Natural killer cell (primary cell): ENCODE measurements at places on chromosomes 1 and 21.

GRCh38 chr1:27138927-27139326 is 16.0 kb downstream of the SLC9A1 start:
- no peak for DNase-seq

GRCh38 chr1:64320470-64320869 is 117.0 kb downstream of the UBE2U start:
- no peak for DNase-seq

GRCh38 chr1:117565745-117566455 is 39.9 kb upstream of the TENT5C start:
- no peak for DNase-seq

DNA sequence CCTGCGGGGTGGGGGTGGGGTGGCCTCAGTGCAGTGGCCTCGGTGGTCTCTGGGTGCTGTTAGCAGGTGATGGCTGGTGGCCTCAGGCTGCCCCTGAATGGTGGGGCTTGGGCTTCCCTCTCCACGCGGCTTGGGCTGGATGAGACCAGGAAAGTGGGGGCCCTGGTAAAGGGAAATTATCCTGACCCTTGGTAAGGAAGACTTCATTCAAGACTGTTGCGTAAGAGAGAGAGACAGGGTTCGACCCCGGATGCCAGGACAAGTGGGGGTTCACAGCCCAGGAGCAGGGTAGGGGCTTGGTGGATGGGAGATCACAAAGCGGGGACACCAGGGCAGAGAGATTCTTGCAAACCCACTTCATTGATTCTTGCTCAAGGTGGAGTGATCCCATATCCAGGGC is 5.5 kb upstream of the TTC34 start:
- no peak for DNase-seq

GRCh38 chr21:42112857-42113256 is 41.7 kb downstream of the UMODL1 start:
- no peak for DNase-seq

- DNase-seq, result no peak
Measured at GRCh38 chr1:228737601-228738041, 2.3 kb downstream of the RHOU start.

- no peak for DNase-seq
Measured at GRCh38 chr1:183841550-183841949, 36.6 kb downstream of the RGL1 start.

- no peak for DNase-seq
Measured at GRCh38 chr1:243396876-243397275, 141.0 kb downstream of the SDCCAG8 start.

DNA sequence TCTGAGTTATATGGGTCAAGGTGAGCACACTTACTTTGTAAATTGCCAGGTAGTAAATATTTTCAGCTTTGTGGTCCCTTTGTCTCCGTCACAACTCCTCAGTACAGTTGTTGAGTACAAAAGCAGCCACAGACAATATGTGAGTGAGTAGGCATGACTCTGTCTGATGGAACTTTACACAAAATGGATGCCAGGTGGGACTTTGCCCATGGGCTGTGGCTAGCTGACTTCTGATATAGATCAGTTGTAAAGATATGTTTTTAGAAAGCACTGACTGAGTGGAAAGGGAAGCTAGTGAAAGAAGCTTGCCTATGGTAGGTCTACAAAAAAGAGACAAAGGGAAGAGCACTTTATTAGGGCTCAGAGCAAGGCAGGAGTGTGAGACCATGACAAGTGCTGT is 23.1 kb upstream of the IGSF5 start:
- DNase-seq, result no peak

DNA sequence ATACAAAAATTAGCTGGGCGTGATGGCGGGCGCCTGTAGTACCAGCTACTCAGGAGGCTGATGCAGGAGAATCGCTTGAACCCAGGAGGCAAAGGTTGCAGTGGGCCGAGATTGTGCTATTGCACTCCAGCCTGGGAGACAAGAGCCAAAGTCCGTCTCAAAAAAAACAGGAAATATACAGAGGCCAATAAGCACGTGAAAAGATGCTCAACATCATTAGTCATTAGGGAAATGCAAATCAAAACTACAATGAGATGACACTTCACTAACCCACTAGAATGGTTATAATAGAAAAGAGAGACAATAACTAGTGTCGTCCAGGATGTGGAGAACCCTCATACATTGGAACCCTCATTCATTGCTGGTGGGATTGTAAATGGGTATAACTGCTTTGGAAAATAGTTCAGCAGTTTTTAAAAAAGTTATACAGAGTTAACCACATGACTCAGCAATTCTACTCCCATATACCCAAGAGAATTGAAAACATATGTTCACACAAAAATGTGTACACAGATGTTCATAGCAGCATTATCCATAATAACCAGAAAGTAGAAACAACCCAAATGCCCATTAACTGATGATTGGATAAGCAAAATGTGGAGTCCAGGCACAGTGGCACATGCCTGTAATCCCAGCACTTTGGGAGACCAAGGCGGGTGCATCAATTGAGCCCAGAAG is 6.4 kb upstream of the E2F2 start:
- DNase-seq, result no peak

DNA sequence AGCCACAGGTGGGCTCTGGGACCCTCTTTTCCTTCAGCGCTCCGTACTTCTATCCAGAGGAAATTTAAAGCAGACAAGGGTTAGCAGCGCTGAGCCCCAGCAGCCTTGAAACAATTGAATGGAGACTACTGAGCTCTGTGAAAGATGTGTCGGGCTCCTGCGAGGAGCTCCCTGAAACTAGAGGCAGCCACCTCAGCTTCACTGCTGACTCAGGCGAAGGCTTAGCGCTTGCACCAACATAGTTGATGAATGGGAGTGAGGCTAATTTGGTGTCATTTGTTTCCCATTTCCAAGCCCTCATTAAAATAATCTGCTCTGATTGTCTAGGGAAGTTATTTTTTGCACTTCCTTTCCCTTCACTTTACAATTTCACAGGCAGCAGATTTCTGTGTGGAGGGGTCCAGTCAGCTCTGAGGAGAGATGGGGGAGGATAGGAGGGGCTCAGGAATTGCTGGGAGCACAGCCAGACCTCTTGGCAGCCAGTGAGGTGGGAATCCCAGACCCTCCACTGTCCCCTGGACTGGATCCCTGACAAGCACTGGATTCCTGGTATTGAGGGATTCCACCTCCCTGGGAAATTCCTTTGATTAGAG is 398.9 kb upstream of the PLXNA2 start:
- no peak for DNase-seq

DNA sequence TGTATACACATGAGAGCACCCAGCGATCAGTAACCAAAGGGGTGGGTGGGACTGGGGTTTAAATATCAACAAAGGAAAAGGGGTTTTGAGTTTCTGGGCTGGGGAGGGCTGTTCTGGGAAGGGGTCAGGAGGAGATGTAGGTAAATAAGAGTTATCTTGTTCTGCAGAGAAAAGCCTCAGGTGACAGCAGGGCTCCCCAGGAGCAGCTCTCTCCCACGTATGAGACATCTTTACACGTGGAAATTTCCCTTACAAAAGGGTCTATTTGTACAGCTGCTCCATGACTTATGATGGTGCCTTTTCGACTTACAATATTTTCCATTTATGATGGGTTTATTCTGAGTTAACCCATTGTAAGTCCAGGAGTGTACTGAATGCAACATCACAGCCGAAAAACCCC is 16.3 kb upstream of the PADI2 start:
- no peak for DNase-seq

- DNase-seq, result no peak
Measured at GRCh38 chr1:1895456-1896336, 4.8 kb upstream of the GNB1 start.

- no peak for DNase-seq
Measured at GRCh38 chr1:19313636-19313959, 1.5 kb downstream of the SLC66A1 start.

DNA sequence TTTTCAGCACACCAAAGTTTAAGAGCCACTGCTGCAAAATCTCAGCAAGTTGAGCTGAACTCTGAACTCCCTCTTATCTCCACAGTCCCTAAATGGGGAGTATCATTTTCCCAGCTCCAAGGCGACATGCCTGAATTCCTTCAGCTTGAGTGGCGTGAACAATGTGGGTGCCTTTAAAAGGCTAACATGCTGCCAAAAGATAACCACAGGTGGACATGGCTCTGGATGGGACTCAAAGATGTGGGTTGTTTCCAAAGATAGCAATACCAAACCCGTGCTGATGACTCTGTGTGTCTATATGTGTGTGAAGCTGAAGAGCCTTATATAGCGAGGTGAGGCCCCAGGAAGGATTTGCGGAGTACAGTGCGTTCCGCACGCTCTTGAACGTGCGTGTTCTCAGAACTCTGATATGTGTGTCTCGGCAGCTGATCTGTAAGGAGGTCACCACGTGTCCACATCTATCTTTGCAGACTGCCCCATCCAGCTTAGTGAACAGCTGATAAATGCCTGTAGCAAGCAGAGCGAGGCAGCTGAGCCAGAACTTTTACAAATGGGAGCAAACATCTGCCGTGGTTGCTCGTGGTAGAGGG is 189.2 kb downstream of the DYRK1A start:
- no peak for DNase-seq

- no peak for DNase-seq
Measured at GRCh38 chr1:23592209-23592892, 33.0 kb upstream of the ID3 start.

DNA sequence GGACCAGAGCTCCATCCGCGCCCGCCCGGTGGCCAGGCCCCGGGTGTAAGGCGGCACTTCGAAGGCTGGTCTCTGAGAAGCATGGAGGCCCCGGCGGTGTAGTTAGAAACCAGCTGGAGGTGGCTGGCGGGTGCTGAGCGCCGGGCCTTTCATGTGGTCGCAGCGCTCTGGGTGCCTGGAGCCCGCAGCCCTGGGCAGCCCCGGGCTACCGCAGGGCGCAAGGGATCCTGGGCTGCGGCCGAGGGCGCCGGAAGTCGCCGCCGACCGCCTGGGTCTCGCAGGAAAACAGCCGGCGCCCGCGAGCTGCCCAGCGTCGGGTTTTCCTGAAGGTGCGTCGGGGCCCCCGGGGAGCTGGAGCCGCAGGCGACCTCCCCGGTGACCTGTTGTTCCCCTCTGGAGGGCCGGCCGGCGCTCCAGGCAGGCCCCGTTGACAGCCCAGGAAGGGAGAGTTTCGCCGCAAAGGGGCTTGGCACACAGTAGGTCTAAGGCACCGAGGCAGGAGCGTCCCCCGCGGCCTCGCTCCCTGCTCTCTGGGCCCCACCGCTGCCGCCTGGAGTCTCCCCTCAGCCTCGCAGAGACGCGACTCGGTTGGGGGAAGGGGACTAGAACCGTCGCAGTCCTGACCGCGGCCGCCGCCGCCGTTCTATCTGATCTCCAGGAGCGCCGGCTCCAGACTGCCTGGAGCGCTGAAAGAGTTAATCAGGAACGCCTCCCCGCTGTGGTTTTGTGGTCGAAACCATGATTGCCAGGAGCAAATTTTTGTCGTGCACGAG is 2.7 kb downstream of the GRHL3 start:
- DNase-seq, result peak; percentile 68

GRCh38 chr1:222084996-222085395 is 343.1 kb upstream of the DUSP10 start:
- no peak for DNase-seq

GRCh38 chr1:192489748-192490147 is 85.8 kb upstream of the RGS1 start:
- peak; percentile 26 for DNase-seq

DNA sequence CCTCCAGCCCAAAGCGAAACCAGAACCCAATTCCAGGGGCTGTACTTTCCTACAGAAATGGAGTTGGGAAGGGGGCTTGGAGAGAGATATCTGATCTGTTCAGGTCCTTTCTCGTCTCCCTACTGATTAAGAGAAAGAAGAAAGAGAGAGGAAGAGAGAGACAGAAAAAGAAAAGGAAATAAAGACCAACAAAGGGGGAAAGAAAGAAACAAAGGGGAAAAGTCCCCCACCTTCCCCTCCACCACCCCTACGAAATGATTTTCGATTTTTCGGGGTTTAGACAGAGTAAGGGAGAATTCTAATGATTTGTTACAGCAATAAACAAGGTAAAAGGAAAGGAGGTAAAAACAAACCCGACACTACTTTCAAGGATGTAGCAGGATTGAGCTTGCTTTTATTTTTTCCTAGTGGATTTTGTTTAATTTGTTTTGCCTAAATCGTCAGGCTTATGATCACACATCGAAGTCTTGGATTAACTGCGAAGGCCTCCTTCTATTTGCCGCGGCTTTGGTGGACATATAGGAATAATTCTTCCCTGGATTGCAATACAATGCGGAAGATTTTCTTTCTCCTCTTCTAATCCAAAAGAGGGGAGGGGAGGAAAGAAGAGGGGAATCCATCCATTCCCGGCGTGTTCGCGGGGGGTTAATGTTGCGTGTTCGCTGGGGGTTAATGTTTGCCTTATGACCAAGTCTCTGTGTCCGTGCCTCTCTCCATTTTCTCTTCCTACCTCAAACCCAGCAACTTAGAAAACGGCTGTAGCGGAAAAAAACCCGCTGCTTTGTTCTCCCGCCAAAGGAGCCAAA is 1.9 kb downstream of the TAL1 start:
- no peak for DNase-seq

- DNase-seq, result no peak
Measured at GRCh38 chr1:236875975-236876374, 80.9 kb downstream of the MTR start.

DNA sequence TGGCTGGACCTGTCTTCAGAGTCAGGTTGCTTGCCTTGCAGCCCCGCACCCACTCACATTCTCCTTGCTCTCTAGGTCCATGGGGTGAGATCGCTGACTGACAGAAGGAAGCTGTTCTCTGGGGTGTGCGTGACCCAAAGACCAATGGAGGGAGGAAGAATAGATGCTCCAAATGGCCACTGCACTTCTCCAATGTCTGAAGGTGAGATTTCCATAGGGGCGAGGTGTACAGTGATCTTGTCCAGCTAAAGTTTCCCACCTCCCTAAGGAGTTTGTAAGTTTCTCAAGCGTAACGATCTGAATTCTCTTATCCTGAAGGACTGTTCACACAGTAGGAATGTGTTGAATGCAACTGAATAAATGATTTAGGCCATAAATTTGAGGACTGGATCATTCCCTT is 211.9 kb upstream of the IRF2BP2 start:
- no peak for DNase-seq

DNA sequence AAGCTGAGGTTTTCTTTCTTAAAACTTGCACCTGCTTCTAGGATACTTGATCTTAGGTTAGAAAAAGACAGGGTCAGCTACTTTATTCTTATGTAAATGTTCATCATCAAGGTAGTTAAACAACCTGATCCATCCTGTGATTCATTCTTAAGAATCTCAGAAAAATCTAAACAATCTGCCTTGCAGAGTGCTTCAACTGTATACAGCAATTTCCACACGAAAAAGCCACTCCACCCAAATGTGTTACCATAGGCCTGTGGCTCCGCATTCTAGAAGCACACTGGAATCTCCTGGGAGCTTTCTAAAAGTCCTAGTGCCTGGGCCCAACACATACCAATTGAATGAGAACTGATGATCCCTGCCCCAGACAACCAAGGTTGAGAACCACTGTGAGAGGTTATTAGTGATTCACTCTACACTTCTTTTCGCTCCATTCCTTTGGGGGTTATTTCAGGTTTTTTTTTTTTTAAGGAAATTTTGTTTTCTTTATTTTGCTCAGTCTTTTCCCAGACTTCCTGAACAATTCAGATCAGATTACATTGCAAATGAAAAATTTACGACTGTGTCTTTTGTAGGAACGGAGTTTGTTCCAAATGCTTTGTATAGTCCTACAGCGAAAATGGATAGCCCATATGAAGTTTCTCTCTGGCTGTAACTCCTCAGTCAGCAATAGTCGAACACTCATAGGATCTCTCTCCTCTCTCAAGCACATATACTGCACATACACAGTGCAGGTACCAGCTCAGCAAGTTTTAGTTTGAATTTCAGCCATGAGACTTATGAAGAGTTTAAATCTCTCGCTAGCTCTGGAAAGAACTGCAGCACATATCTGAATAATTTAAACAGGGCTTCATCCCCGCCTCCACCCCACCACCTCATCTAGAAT is 16.1 kb downstream of the SMYD2 start:
- no peak for DNase-seq
